ENCODE measurements at places on chromosomes 4 and X. TPM values are rescaled to one million over a fixed set of nuclear protein-coding genes. Genes with fewer than 3 reads are reported as not detected.

- H3K27ac ChIP-seq: no peak overlapping the region
- H3K36me3 ChIP-seq: no peaks in the 10 kb centered on the region
- H3K27me3 ChIP-seq: no peaks in the 10 kb centered on the region
- no peaks in the 10 kb centered on the region for H3K4me1 ChIP-seq
- DNase-seq: no peak
Observed at GRCh38 chrX:4225086-4225485, 511.6 kb upstream of the PRKX start.

The MAGEB10 gene
- not detected for total RNA-seq

- no peaks in the 10 kb centered on the region for H3K36me3 ChIP-seq
- no peak overlapping the region for H3K4me3 ChIP-seq
- no peaks in the 10 kb centered on the region for H3K4me1 ChIP-seq
- H3K27ac ChIP-seq: no peak overlapping the region
Observed at GRCh38 chr4:138910914-138911336, 104.7 kb upstream of the NOCT start.

The SPARCL1 gene
- not detected for total RNA-seq

The GPR34 gene
- total RNA-seq: 1.4 TPM

DNA sequence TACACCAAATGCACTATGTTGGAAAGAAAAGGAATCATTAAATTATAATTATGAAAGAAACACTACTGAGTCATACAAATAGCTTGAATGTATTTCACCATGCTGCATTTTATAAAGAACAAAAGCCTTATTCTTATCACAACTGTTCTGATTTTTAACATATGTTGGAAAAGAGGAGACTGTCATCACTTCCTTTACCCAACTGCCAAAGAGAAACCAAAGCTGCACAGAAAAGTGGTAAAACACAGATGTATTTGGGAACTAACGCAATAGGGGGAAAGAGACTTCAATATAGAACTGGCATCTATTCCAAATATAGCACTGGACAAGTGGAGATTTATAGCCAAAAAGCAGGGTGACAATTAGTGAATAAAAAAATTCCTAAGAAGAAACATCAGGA, 181.0 kb downstream of the SPANXN3 start:
- H3K36me3 ChIP-seq: no peaks in the 10 kb centered on the region
- DNase-seq: no peak
- H3K4me3 ChIP-seq: no peak overlapping the region
- no peak overlapping the region for H3K27ac ChIP-seq
- no peaks in the 10 kb centered on the region for H3K27me3 ChIP-seq

- H3K27ac ChIP-seq: no peak overlapping the region
- peaks cover 7% of the 10 kb centered on the region for H3K4me1 ChIP-seq
- H3K36me3 ChIP-seq: peaks cover 3% of the 10 kb centered on the region
- no peaks in the 10 kb centered on the region for H3K27me3 ChIP-seq
Observed at GRCh38 chrX:148290931-148291330, 209.5 kb upstream of the AFF2 start.

GRCh38 chrX:71053217-71053621, 14.9 kb downstream of the SNX12 start:
- H3K36me3 ChIP-seq: peaks cover 3% of the 10 kb centered on the region
- no peak overlapping the region for H3K27ac ChIP-seq
- peaks cover 15% of the 10 kb centered on the region for H3K4me1 ChIP-seq
- H3K4me3 ChIP-seq: peak overlapping the region; percentile 22
- H3K27me3 ChIP-seq: no peaks in the 10 kb centered on the region

GRCh38 chr4:67499799-67500198, 45.5 kb downstream of the CENPC start:
- peaks cover 8% of the 10 kb centered on the region for H3K4me1 ChIP-seq
- no peak for DNase-seq
- H3K4me3 ChIP-seq: no peak overlapping the region
- no peaks in the 10 kb centered on the region for H3K27me3 ChIP-seq
- H3K27ac ChIP-seq: no peak overlapping the region

The CLDN34 gene
- total RNA-seq: not detected

DNA sequence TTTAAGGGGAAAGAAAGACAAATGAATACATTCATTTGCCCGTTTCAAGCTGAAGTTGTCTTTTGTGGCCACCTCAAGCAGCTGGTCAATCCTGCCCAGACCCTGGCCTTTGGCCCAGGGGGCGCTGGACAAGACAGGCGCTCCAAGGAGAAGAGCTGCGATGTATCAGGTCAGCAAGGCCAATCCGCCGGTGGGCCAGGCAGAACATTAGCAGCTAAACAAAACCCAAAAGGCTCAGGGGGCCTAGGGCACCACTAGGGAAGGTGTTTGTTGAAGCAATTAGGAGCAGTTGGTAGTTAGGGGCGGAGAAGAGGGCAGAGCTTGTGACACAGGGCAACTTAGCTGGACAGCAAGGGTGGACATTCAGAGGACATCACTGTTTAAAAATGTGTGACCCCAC, 60.8 kb upstream of the TMEM33 start:
- H3K36me3 ChIP-seq: no peaks in the 10 kb centered on the region
- H3K4me3 ChIP-seq: no peak overlapping the region
- DNase-seq: no peak
- H3K4me1 ChIP-seq: peaks cover 3% of the 10 kb centered on the region

The LEF1 gene
- 211 TPM for total RNA-seq

DNA sequence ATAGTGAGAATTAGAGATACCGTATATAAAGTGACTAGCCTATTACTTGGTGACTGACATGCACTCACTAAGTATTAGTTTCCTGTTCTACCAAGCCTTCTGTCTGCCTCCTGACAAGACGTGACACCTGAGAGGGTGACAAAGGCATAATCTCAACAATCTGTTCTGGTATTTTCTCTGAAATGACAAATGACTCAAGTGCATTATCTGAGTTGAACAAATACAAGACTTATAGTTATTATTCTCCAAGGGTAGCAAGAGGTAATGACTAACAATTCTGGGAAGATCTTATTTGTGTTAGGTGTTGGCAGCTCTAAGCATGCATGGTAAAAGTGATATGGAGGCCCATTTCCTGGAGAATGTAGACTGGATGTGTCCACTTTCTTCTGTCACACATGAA, 60.6 kb downstream of the SYTL5 start:
- no peak overlapping the region for H3K4me3 ChIP-seq
- H3K27me3 ChIP-seq: peaks cover 10% of the 10 kb centered on the region
- no peaks in the 10 kb centered on the region for H3K4me1 ChIP-seq
- no peak overlapping the region for H3K27ac ChIP-seq

DNA sequence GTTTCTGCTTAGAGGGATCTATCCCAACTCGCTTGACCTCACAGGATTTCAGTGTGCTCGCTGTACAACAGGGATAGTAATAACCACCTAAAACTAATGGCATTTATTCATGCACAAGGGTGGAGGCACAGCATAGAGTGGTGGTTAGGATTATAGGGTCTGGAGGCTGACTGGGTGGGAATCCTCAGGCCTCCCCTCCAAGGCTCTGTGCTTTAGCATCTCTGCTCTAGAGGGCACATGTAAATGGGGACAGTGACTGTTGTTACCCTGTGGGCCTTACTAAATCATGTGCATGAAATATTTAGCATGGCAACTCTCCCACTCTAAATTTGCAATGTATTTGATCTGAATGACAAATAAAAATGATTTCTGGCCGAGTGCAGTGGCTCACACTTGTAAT, 29.2 kb downstream of the VCX2 start:
- no peak overlapping the region for H3K27ac ChIP-seq
- no peaks in the 10 kb centered on the region for H3K4me1 ChIP-seq
- no peak overlapping the region for H3K4me3 ChIP-seq
- no peaks in the 10 kb centered on the region for H3K36me3 ChIP-seq

- H3K36me3 ChIP-seq: peaks cover 5% of the 10 kb centered on the region
- no peaks in the 10 kb centered on the region for H3K27me3 ChIP-seq
- DNase-seq: peak; percentile 43
- H3K27ac ChIP-seq: peak overlapping the region; percentile 84
- peaks cover 33% of the 10 kb centered on the region for H3K4me1 ChIP-seq
- H3K4me3 ChIP-seq: peak overlapping the region; percentile 72
Observed at GRCh38 chrX:19887911-19888879, 795 bp upstream of the SH3KBP1 start.

DNA sequence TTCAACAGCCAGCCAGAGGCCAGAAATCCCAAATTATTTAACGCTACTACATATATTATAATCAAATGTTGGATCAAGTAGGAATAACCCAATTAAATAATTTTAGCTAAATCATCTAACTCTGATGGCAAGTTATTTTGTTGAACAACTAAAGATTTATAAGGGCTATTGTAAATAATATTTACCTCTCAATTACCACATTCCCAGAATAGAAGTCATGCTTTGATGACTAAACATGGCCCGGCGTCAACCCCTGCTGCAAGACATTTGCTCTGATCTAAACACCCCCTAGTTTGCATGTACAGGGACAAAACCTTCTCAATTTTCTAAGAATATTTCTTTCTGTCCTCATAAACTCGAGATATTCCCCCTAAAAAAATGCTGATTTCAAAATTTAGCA, 14.2 kb downstream of the VEGFC start:
- no peaks in the 10 kb centered on the region for H3K36me3 ChIP-seq
- H3K27me3 ChIP-seq: no peaks in the 10 kb centered on the region
- H3K4me1 ChIP-seq: no peaks in the 10 kb centered on the region

GRCh38 chr4:77910676-77911075, 48.0 kb downstream of the MRPL1 start:
- H3K27me3 ChIP-seq: no peaks in the 10 kb centered on the region
- H3K36me3 ChIP-seq: peaks cover 72% of the 10 kb centered on the region
- H3K4me3 ChIP-seq: no peak overlapping the region
- H3K4me1 ChIP-seq: peaks cover 6% of the 10 kb centered on the region

- DNase-seq: no peak
- no peaks in the 10 kb centered on the region for H3K36me3 ChIP-seq
Observed at GRCh38 chr4:170700064-170700463, 610.3 kb upstream of the AADAT start.

The FABP2 gene
- total RNA-seq: not detected

GRCh38 chr4:185054272-185054671, 36.0 kb downstream of the HELT start:
- no peak overlapping the region for H3K4me3 ChIP-seq
- no peaks in the 10 kb centered on the region for H3K36me3 ChIP-seq
- DNase-seq: no peak
- H3K27me3 ChIP-seq: peaks cover 26% of the 10 kb centered on the region
- H3K4me1 ChIP-seq: no peaks in the 10 kb centered on the region

The KIAA1210 gene
- not detected for total RNA-seq

The ACOX3 gene
- total RNA-seq: 13.9 TPM

GRCh38 chr4:188780686-188781085, 641.4 kb downstream of the TRIML1 start:
- H3K27ac ChIP-seq: no peak overlapping the region
- no peaks in the 10 kb centered on the region for H3K36me3 ChIP-seq
- no peaks in the 10 kb centered on the region for H3K27me3 ChIP-seq
- DNase-seq: no peak
- no peak overlapping the region for H3K4me3 ChIP-seq
- H3K4me1 ChIP-seq: no peaks in the 10 kb centered on the region

DNA sequence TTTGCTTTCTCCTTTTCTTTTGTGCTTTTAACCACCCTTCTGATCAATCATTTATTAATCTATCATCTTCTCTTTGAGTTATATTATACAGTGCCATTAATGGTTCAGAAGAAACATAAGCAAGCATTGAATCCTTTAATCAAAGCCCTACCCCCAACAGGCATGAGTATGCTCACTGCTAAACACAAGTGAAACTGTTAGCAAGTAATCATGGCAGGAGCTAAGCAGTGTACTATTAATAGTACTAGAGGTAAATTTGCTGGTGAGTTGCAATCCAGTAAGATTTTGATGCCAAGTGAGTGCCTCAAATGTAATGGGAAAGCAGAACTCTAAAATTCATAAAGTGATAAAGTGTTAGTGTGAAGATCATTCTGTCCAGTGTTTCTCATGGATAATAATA, 57.2 kb downstream of the FNIP2 start:
- DNase-seq: no peak
- no peaks in the 10 kb centered on the region for H3K27me3 ChIP-seq
- no peak overlapping the region for H3K27ac ChIP-seq
- peaks cover 32% of the 10 kb centered on the region for H3K4me1 ChIP-seq
- no peak overlapping the region for H3K4me3 ChIP-seq
- H3K36me3 ChIP-seq: peaks cover 9% of the 10 kb centered on the region

DNA sequence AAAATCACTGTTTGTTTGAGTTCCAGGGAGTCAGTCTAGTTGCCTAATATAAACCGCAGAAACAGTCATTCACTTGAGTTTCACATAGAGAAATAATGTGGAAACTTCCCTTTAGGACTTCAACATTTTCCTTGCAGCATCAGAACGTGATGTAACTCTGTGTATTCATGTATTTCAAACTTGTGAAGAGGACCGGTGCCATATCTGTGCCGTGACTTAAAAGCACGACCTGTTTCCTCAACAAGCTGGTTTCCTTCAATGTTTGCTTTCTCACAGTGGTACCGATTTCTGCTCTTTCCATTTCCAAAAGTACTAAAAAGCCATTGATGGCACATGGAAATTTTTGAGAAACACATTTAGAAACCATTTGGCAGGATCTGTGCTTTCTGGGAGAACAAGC, 166.6 kb upstream of the RAPGEF2 start:
- H3K4me3 ChIP-seq: no peak overlapping the region
- peaks cover 4% of the 10 kb centered on the region for H3K27me3 ChIP-seq
- H3K36me3 ChIP-seq: no peaks in the 10 kb centered on the region
- no peak for DNase-seq
